ENCODE measurements at places on chromosomes 3 and 15. TPM values are rescaled to one million over a fixed set of nuclear protein-coding genes. Genes with fewer than 3 reads are reported as not detected.

ZMYND10 gene
- total RNA-seq, result 1.2 TPM

CYP11A1 gene
- 0.21 TPM for total RNA-seq

TFDP2 gene
- 76.6 TPM for total RNA-seq

DNAH1 gene
- total RNA-seq, result 3.5 TPM

DNA sequence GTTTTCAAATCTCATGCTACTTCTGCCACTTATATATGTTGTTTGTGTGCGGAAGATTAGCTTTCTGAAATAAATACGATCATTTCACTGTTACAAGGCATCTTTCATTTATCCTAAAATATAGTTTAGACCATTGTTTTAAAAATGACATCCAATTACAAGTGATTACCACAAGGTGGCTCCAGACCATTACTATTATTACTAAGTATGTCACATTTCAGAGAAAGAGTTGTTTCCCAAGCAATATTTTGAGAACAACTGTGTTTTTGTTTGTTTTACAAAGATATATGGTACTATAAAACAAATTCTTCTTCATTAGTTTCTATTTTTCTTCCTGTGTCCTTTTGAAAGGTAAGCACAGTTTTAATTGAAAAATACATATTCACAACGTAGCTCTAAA lies 136.0 kb upstream of the RAP2B start:
- no peak for DNase-seq

DNA sequence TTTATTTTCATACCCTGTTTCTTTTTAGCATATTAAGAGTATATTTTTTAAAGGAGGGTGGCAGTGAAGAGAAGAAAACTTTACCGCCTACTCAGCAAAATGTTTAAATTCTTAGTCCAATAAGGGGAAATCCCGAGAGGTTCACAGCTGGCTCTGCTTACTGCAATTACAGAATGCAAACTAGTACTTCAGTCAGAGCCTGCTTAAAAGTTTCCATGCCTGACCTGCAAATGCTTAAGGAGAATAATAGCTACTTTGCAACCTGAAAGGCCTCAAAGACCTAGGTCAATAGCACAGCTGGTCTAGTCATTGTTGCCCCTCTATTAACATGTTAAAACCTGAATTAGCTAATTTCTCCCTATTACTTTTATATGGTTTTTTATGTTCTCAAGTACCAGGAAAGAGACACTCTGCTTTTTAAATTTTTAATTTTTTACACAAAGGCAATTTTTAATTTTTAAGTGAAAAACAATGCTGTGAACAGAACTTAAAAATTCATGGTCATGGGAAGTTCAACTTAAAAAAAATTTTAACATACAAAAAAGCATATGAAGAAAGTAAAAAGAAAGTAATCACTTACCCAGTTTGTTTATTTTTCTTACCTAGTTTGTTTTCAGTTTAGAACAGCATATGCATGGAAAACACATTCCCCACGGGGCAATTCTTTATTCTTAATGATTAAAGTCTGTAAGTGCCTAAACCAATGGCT lies 79.2 kb downstream of the P3H2 start:
- no peak for DNase-seq

- no peak for DNase-seq
Measured at GRCh38 chr3:152452318-152452717, 183.6 kb downstream of the MBNL1 start.
